ENCODE measurements at places on chromosomes 11 and 22.
A peak's percentile ranks its signal among the peaks of the same experiment; 100 is the strongest.

DNA sequence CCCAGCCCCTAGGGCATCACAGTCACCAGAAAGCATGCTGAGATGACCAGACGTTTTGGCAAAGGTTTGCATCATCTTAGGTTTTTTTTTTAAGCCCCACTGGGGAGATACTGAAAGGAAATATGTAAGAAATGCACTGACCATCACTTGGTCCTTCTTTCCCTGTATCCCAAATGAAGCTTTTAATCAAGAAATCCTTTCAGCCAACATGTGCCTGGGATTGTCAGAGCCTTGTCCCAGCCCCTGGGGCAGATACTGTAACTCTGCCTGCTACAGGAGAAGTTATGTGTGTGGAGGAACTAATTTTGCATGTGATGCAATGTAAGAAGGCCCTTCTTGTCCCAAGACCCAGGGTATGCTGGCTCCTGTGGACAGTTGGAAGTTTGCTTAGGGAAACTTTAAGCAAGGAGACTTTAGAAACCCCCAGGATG lies 65.6 kb downstream of the PPFIBP2 start:
- DNase-seq, result no peak

GRCh38 chr11:127965939-127966668 lies 621.3 kb downstream of the ETS1 start:
- no peak for DNase-seq

- DNase-seq, result peak; percentile 63
Observed at GRCh38 chr22:46150655-46151477, 540 bp downstream of the PPARA start.

- DNase-seq, result no peak
Observed at GRCh38 chr11:131979364-131979763, 608.9 kb downstream of the NTM start.

DNA sequence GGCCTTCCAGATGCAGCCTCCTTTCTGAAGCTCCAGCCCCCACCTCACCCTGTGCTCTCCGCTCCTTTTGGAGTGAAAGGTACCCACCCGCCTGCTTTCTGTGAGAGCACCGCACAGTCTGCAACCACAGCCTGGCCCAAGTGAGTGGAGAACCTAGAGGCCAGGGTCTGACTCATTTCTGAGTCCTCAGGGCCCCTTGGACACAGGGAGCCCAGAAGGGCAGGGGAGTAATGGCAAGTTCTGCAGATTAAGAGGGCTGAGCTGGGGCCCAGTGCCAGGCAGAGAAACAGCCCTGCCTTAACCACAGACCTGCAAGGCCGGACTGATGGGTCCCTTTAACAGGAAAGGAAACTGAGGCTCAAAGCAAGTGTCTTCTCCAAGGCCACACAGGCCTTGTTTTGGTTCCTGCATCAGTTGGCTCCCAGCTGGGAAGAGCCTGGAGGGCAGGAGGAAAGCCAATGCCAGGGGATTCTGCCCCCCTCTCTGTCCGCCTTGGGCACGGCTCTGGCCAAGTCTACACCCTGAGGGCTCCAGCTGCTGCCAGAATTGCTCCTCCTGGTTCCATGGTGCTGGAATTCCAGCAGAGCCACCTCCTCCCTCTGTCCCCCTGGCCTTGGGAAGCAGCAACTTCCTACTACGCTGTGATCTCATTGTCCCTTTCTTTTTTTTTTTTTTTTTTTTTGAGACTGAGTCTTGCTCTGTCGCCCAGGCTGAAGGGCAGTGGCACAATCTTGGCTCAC lies 55.1 kb downstream of the CYTH4 start:
- DNase-seq, result no peak
